ENCODE measurements at places on chromosomes 7 and 10. TPM values are rescaled to one million over a fixed set of nuclear protein-coding genes. Genes with fewer than 3 reads are reported as not detected.
A peak's percentile ranks its signal among the peaks of the same experiment; 100 is the strongest.

The ZNF746 gene
- 12.7 TPM for polyA plus RNA-seq

The GIMAP6 gene
- polyA plus RNA-seq: 1.4 TPM

- H3K36me3 ChIP-seq: no peaks in the 10 kb centered on the region
- H3K27me3 ChIP-seq: peaks cover 6% of the 10 kb centered on the region
- H3K27ac ChIP-seq: no peak overlapping the region
- no peaks in the 10 kb centered on the region for H3K4me1 ChIP-seq
- H3K4me3 ChIP-seq: no peak overlapping the region
Observed at GRCh38 chr7:81473236-81473635, 296.6 kb downstream of the HGF start.

DNA sequence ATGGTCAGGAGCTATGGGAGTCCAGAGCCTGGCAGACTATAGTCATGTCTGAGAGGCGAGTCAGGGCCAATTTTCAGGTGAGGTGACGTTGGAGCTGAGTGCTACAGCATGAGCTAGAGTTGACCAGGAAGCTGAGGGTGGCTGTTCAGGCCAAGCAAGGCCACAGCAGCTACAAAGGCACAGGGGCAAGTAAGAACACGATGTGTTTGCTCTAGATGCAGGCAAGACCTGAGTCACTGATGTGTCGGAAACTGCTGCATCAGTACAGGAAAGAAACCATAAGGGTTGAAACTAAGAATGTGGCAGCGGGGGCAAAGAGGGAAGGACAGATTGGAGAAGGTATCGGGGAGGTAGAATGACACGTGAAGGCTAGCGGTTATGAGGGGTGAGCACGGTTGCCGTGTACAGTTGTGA lies 11.8 kb upstream of the RRP12 start:
- DNase-seq: no peak
- peaks cover 12% of the 10 kb centered on the region for H3K4me1 ChIP-seq
- H3K27me3 ChIP-seq: no peaks in the 10 kb centered on the region
- H3K4me3 ChIP-seq: no peak overlapping the region

DNA sequence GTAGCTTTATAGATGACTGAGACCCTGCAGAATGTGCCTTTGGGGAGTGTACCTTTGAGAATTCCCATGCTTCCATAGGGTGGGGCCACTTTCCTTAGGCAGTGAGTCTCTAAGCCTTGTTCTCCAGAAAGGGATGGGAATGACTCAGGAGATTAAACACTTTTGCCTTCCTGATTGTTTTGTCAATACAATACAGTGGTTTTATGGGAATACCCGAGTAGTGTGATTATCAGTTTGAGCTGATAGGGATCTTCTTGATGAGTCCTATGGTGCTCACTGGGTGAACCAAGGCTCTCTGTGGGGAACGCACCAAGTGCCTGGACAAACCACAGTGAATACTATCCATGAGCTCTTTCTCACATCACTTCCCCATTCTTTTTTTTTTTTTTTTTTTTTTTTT lies 6.3 kb downstream of the MYOF start:
- H3K4me1 ChIP-seq: no peaks in the 10 kb centered on the region
- no peak for DNase-seq
- no peak overlapping the region for H3K27ac ChIP-seq
- no peak overlapping the region for H3K4me3 ChIP-seq

GRCh38 chr10:35342183-35342753 lies 6.0 kb downstream of the CCNY start:
- peak overlapping the region; percentile 75 for H3K27ac ChIP-seq
- peak overlapping the region; percentile 23 for H3K4me3 ChIP-seq
- H3K27me3 ChIP-seq: no peaks in the 10 kb centered on the region
- no peaks in the 10 kb centered on the region for H3K36me3 ChIP-seq
- H3K4me1 ChIP-seq: peaks cover 83% of the 10 kb centered on the region

The CRHR2 gene
- polyA plus RNA-seq: not detected

The UCN3 gene
- not detected for polyA plus RNA-seq

DNA sequence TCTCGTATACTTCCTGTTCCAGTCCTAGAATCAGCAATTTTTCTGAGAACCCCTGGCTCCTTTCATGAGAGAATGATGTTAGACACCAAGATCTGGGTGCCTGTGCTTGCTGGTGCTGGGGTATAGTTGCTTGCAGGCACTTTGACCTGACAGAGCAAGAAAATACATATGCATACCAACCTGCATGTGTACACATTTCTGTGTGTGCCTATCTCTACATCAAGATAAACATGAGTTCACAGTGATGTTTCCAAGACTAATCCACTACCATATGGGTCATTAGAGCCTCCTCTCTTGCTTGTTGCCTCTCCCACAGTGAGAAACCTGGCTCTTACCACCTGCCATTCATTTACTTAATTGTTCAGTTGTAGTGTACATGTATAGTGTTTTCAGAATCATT lies 229.1 kb upstream of the IGFBP3 start:
- H3K27me3 ChIP-seq: no peaks in the 10 kb centered on the region
- no peak overlapping the region for H3K27ac ChIP-seq
- H3K4me1 ChIP-seq: no peaks in the 10 kb centered on the region

The CLRN3 gene
- polyA plus RNA-seq: not detected

GRCh38 chr7:91280604-91281003 lies 16.4 kb downstream of the FZD1 start:
- H3K4me1 ChIP-seq: no peaks in the 10 kb centered on the region
- H3K4me3 ChIP-seq: no peak overlapping the region
- no peak for DNase-seq
- peaks cover 35% of the 10 kb centered on the region for H3K27me3 ChIP-seq

GRCh38 chr7:104643587-104644217 lies 315.3 kb downstream of the LHFPL3 start:
- no peak overlapping the region for H3K27ac ChIP-seq
- H3K4me3 ChIP-seq: no peak overlapping the region
- no peaks in the 10 kb centered on the region for H3K4me1 ChIP-seq

- no peak overlapping the region for H3K27ac ChIP-seq
- no peaks in the 10 kb centered on the region for H3K4me1 ChIP-seq
- H3K4me3 ChIP-seq: no peak overlapping the region
- H3K36me3 ChIP-seq: no peaks in the 10 kb centered on the region
- no peak for DNase-seq
Observed at GRCh38 chr7:115747174-115747573, 283.4 kb downstream of the TFEC start.

The FOXP2 gene
- not detected for polyA plus RNA-seq

DNA sequence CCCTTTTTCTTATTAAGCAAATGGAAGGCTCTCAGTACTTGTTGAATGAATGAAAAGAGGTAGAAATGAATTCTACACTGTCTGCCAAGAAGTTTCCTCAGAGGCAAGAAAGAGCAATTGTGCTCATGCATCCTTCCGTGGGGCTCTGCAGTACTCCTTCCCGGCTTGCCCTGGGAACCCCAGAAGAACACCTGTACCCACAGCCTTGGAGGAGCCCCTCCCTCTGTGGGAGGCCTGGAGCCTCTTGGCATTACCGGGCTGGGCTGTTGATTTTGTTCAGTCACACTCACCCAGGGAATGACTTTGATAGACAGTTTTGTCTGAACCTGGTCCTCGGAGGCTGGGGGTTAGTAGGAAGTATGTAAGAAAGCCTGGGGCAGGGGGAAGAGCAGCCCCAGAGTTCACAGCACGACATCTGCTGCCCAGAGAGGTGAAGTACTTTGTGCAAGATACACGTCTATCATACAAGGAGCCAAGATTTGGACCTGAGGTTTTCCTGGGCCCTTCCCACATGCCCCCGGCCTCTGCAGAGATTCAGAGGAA lies 134.8 kb upstream of the GDF10 start:
- peaks cover 23% of the 10 kb centered on the region for H3K4me1 ChIP-seq
- no peak for DNase-seq
- H3K27me3 ChIP-seq: peaks cover 16% of the 10 kb centered on the region
- peak overlapping the region; percentile 89 for H3K27ac ChIP-seq
- H3K36me3 ChIP-seq: no peaks in the 10 kb centered on the region

GRCh38 chr10:16440396-16441133 lies 3.8 kb downstream of the PTER start:
- no peak overlapping the region for H3K4me3 ChIP-seq
- no peak for DNase-seq
- H3K27ac ChIP-seq: no peak overlapping the region
- H3K36me3 ChIP-seq: no peaks in the 10 kb centered on the region
- H3K27me3 ChIP-seq: no peaks in the 10 kb centered on the region

- no peaks in the 10 kb centered on the region for H3K36me3 ChIP-seq
- H3K4me3 ChIP-seq: no peak overlapping the region
- peaks cover 52% of the 10 kb centered on the region for H3K27me3 ChIP-seq
- H3K27ac ChIP-seq: no peak overlapping the region
Observed at GRCh38 chr7:116665332-116665996, 6.5 kb upstream of the MET start.

The CEP55 gene
- not detected for polyA plus RNA-seq

GRCh38 chr10:36425131-36425797 lies 700.1 kb upstream of the ANKRD30A start:
- no peak overlapping the region for H3K27ac ChIP-seq
- no peaks in the 10 kb centered on the region for H3K27me3 ChIP-seq
- H3K36me3 ChIP-seq: no peaks in the 10 kb centered on the region
- no peak for DNase-seq

- H3K36me3 ChIP-seq: no peaks in the 10 kb centered on the region
- H3K4me3 ChIP-seq: peak overlapping the region; percentile 18
- no peaks in the 10 kb centered on the region for H3K4me1 ChIP-seq
- no peak overlapping the region for H3K27ac ChIP-seq
Observed at GRCh38 chr7:87027900-87028299, 31.6 kb downstream of the ELAPOR2 start.

GRCh38 chr10:110007161-110007700 lies 553 bp upstream of the ADD3 start:
- DNase-seq: no peak
- H3K4me3 ChIP-seq: no peak overlapping the region
- H3K27ac ChIP-seq: peak overlapping the region; percentile 82
- H3K27me3 ChIP-seq: no peaks in the 10 kb centered on the region

DNA sequence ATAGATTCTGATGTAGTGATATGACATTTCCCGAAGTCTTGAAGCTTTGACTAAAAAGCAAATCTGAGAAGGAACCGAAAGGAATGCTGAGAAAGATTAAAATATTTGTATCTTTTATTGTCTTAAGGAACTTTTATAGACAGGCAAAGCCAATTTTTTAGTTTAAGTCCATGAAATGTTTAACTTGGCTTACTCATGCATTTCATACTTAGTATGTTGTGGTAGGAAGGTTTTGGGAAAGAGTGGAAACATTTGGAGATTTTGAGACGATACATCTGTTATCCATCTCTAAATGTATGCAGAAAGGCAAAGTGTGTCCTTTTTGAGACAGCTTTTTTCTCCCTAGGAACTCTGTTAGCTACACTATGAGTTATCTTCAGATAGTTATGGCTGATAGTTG lies 10.1 kb downstream of the TBC1D12 start:
- H3K27me3 ChIP-seq: peaks cover 40% of the 10 kb centered on the region
- H3K27ac ChIP-seq: no peak overlapping the region
- no peaks in the 10 kb centered on the region for H3K36me3 ChIP-seq
- DNase-seq: no peak
- peaks cover 8% of the 10 kb centered on the region for H3K4me1 ChIP-seq

DNA sequence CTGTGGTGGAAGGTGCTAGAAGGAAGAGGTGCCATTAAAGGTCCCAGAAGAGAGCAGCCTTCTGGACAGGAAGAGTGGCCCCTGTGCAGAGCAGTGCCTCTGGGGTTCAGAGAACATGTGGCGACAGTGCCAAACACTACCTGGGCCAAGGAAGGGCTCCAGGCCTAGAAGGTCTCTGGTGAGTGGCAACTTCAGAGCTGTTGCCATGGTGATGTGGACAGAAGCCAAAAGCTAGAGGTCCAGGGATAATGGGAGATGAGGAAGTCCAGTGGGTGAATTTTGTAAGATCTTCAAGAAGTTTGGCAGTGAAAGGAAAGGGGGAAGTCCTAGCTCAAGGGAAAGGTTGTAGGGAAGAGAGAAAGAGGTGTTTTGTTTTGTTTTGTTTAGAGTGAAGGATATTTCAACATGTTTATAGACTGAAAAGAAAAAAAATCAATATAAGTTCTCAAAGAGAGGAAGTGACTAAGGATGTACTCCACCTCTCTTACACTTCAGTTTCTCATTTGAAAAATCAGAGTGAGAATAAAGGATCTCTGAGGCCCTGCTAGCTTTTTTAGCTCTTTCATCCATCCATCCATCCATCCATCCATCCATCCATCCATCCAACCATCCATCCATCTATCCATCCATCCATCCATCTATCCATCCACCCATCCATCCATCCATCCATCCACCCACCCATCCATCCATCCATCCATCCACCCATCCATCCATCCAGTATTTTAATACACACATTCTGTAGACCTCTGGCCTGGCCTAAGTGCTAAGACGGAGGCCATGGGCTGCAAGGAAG lies 77.1 kb upstream of the DUSP5 start:
- H3K4me1 ChIP-seq: peaks cover 42% of the 10 kb centered on the region
- H3K36me3 ChIP-seq: no peaks in the 10 kb centered on the region
- peaks cover 19% of the 10 kb centered on the region for H3K27me3 ChIP-seq
- no peak for DNase-seq

DNA sequence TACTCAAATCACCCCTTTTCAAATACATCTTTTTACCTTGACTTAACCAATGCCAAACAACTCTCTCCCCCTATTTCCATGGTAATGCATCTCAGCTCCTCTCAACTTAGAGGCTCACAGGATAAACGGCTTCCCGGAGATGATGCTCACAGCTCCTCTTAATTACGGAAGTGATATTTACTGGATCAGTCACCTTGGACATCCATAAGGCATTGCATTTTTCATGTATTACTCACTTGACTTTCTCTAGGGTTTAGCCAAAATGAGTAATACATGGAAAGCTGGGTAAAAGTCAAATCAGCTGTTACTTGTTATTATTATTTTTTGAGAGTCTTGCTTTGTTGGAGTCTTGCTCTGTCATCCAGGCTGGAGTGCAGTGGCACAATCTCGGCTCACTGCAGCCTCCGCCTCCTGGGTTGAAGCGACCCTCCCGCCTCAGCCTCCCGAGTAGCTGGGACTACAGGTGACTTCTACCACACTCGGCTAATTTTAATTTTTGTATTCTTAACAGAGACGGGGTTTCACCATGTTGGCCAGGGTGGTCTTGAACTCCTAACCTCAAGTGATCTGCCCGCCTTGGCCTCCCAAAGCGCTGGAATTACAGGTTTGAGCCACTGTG lies 73.3 kb upstream of the RHEB start:
- H3K4me3 ChIP-seq: no peak overlapping the region

The CYREN gene
- polyA plus RNA-seq: 50.3 TPM

DNA sequence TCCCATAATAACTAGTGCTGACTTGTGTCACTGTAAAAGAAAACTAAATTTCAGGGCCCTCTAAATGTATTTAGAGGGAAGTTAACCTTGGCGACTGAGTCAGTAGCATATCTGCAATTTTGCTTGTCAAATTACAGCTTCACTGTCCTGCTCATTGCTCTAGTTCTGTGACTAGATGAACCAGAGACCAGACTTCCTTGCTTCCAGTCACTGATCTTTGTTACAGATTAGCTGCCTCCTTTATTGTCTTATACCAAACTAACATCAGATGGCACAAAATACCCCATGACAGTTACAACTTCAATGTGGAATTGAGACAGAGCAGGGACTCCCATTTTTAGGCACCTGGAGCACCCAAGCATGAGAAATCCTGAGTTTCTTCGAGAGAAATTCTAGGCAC lies 79.9 kb upstream of the POM121L12 start:
- no peaks in the 10 kb centered on the region for H3K27me3 ChIP-seq
- no peak for DNase-seq
- H3K4me3 ChIP-seq: no peak overlapping the region
- H3K36me3 ChIP-seq: no peaks in the 10 kb centered on the region
- H3K27ac ChIP-seq: no peak overlapping the region

GRCh38 chr7:32250471-32251260 lies 180.5 kb upstream of the PDE1C start:
- H3K4me1 ChIP-seq: no peaks in the 10 kb centered on the region
- no peak for DNase-seq
- no peak overlapping the region for H3K4me3 ChIP-seq
- no peak overlapping the region for H3K27ac ChIP-seq
- peaks cover 13% of the 10 kb centered on the region for H3K27me3 ChIP-seq

The VWA2 gene
- not detected for polyA plus RNA-seq

The PTPRN2 gene
- 1.4 TPM for polyA plus RNA-seq
